Activated naive CD4-positive, alpha-beta T cell (primary cell): ENCODE measurements at places on chromosomes 5 and 9.

- DNase-seq, result no peak
Observed at GRCh38 chr5:154878642-154879335, 20.4 kb downstream of the CNOT8 start.

DNA sequence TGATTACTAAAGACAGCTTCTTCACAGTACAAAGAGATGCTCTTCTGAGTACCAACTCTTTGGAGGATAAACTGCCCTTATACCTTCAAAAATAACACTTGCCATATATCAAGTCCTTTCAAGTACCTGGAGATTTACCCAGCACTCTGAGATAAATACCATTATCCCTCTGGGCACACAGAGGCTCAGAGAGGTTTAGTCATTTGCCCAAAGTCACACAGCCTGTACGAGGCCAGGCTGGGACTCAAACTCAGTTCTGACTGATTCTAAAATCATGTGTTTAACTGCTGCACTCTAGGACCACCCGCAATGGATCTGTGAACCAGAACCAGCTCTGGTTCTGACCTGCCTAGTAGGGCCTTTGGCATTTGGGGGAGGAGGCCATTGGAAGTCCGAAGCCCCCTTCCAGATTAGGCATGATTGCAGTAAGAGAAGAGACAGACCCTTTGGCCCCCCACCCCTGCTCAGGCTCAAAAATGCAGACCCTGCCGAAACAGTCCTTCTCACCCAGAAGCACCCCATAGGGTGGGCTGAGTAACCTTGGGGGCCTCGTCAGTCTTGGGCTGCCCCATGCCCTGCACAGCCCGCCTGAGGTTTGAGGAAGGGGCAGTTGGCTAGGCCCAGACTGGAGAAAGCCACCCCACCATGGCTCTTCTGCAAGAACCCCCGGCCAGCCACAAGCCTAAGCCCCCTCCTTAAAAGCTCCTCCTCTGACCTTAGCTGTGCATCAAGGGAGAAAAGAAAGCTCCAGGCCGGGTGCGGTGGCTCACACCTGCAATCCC, 32.8 kb upstream of the IL17B start:
- DNase-seq, result no peak

GRCh38 chr5:84274585-84275468, 109.9 kb downstream of the EDIL3 start:
- no peak for DNase-seq

GRCh38 chr5:150255659-150256409, 33.7 kb downstream of the CAMK2A start:
- DNase-seq, result no peak

GRCh38 chr9:123715258-123715657, 214.7 kb downstream of the DENND1A start:
- no peak for DNase-seq

GRCh38 chr9:114121227-114122135, 22.4 kb upstream of the KIF12 start:
- no peak for DNase-seq

GRCh38 chr9:75372499-75373268, 284.4 kb downstream of the OSTF1 start:
- DNase-seq, result no peak

DNA sequence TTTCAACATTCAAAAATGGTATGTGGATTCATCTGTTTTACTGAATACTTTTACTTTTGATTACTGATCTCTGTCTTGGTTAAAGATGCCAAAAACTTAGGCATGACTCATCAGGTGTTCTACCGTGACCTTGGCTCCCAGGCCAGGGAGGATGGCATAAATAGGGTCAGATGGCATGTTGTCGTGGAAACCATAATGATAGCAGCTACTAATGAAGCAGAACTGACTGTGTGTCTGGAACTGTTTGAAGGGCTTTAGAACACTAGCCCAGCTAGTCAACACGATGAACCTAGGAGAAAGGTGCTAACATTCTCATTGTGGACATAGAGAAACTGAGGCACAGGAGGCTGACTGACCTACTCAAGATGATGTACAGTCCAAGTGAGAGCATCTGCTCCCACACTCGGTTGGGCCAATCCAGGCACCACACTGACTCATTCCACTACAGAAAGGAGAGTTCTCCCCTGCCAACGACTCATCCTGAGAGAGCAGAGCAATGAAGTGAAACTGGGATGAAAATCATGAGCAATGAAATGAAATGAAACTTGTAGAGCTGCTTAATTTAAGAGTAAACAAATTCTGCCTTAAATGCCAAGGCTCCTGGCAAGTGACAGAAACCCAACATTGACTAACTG, 116.0 kb downstream of the TENT4A start:
- DNase-seq, result no peak

DNA sequence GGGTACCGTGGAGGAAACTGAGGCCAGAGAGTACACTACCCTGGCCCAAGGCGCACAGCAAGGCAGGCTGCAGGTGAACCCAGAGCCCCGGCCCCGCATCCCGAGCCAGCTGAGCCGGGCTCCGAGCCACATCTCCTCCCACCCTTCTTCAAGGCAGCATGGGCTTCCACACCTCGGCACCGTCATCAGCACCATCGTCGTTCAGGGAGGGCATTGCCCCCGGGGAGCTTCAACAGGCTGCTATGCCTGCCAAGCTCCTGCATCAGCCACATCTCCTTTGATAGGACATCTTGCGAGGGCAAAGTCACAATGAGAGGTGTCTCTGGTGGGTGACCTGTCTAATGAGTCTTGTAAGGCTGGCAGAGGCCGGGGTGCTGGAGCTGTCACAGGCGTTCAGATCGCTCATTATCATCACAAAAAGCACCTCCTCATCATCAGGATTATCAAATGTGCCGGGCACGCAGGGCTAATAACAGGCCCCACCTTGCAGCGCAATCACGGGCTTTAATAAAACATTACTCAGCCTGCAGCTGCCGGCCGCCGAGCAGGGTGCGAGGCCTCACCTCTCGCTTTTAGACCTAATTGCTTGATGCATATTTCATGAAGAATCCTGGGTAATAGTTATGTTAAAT, 20.0 kb upstream of the SLC25A51 start:
- no peak for DNase-seq

- DNase-seq, result no peak
Observed at GRCh38 chr5:34460496-34460895, 195.6 kb upstream of the RAI14 start.

DNA sequence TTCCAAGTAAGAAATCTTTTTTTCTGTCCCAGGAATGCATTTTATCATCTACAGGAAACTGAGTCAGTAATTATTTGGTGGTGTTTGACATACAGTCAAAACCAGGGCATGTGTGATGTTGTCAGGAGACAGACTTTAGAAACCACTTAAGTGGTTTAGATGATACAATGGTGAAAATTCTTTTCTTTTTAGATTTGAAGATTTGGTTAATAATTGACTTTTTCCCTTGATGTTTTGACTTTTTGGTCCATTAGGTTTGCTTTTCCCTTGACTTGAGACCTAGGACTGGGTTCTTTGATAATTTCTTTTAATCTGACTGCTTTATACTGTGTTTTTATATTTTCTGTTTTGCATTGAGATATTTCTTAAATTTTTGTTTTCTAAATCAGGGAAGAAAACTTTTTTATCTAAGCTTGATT, 85.2 kb downstream of the RASGRF2 start:
- no peak for DNase-seq

GRCh38 chr9:27572061-27572460, 1.2 kb downstream of the C9orf72 start:
- no peak for DNase-seq

GRCh38 chr9:22170990-22171670, 162.0 kb upstream of the CDKN2B start:
- no peak for DNase-seq

GRCh38 chr9:77587042-77587441, 61.1 kb downstream of the GNA14 start:
- DNase-seq, result no peak

- no peak for DNase-seq
Observed at GRCh38 chr5:10333154-10334006, 20.1 kb upstream of the MARCHF6 start.

- DNase-seq, result no peak
Observed at GRCh38 chr5:65805089-65805488, 83.1 kb downstream of the NLN start.

DNA sequence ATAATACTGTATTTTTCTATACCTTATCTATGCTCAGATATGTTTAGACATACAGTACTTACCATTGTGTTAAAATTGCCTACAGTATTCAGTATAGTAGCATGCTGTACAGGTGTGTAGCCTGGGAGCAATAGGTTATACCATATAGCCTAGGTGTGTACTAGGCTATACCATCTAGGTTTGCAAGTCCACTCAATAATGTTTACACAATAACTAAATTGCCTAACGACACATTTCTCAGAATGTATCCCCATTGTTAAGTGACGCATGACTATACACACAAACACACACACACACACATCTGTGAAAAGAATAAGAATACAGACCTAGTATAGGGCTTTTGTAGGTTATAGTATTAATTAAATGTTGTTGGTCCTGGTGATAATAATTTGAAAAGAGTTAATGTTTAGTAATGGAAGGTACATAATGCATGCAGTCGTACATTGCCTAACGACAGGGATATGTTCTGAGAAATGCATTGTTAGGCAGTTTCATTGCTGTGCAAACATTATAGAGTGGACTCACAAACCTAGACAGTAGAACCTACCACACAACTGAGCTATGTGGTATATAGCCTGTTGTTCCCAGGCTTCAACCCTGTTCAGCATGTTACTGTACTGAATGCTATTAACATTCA, 13.6 kb downstream of the TDRD7 start:
- DNase-seq, result no peak

DNA sequence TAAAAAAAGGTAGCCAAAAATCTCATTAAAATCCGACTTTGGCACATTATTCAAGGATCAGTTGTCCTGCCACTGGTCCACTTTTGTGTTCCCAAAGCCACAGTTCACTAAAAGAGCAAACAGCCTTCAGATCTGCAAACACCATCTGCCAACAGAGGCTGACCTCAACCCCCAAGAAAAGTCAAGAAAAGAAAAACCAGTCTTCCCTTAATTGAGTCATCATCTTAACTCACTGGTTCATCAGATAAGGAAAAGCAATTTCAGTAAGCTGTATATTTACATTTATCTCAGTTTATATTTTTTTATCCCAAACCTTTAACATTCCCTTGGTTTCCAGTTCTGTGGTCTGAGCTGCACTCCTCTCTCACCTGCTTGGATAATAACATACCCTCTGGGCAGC, 21.2 kb downstream of the RASEF start:
- no peak for DNase-seq

DNA sequence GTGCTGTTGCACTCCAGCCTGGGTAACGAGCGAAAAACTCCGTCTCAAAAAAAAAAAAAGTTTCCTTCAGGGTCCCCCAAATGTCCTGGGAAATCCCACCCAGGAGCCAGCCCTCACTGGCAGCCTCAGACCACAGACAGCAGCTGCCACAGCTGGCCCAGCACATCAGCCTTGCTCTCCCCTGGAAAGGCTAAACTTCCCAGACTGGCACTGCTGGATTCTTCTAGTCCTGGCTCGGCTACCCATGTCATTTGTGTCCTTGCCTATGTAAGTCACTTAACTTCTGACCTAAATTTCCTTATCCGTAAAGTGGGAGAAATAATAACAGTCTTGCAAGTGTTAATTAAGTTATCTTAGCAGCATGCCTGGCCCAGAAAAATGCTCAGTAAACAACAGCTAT, 8.6 kb upstream of the PRRC2B start:
- no peak for DNase-seq
